Activated naive CD4-positive, alpha-beta T cell treated with anti-CD3 and anti-CD28 coated beads, Interleukin-2, amount 10 ng/mL, durations not matched to agents 5 hours and 36 hours (primary cell): ENCODE measurements at places on chromosomes 4 and X. TPM values are rescaled to one million over a fixed set of nuclear protein-coding genes. Genes with fewer than 3 reads are reported as not detected.

TSPYL2 gene
- 21.6 TPM for total RNA-seq

CMC4 gene
- total RNA-seq: 5.3 TPM

SORCS2 gene
- total RNA-seq: not detected

FGG gene
- total RNA-seq: not detected

IL21 gene
- 0.50 TPM for total RNA-seq

RHOXF2 gene
- not detected for total RNA-seq

INPP4B gene
- 77.3 TPM for total RNA-seq

TKTL1 gene
- total RNA-seq: 3.0 TPM

CDX4 gene
- not detected for total RNA-seq

SLC49A3 gene
- 0.31 TPM for total RNA-seq

HTR2C gene
- total RNA-seq: not detected
